ENCODE measurements at places on chromosomes 3 and 15.

GRCh38 chr15:80804970-80805495, 25.9 kb downstream of the CEMIP start:
- no peak for DNase-seq

GRCh38 chr3:9036404-9037131, 73.3 kb upstream of the RAD18 start:
- peak; percentile 92 for DNase-seq

DNA sequence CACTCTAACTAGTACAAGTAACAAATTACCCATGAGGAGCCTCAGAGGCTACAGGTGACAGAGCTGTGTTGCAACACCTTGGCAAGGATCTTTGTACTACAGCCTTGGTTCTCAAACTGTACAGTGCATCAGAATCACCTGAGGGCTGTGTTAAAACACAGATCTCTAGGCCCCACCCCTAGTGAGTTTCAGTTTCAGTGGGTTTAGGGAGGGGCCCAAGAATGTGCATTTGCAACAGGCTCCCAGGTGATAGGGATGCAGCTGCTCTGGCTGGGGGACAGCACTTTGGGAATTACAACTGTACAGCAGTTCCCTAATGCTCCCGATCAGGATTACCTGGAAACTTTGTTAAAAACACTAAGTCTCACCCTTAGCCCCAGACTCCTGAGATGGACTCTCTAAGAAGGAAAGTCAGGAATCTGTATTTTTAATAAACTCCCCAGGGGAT, 66.1 kb upstream of the NR2F2 start:
- no peak for DNase-seq

DNA sequence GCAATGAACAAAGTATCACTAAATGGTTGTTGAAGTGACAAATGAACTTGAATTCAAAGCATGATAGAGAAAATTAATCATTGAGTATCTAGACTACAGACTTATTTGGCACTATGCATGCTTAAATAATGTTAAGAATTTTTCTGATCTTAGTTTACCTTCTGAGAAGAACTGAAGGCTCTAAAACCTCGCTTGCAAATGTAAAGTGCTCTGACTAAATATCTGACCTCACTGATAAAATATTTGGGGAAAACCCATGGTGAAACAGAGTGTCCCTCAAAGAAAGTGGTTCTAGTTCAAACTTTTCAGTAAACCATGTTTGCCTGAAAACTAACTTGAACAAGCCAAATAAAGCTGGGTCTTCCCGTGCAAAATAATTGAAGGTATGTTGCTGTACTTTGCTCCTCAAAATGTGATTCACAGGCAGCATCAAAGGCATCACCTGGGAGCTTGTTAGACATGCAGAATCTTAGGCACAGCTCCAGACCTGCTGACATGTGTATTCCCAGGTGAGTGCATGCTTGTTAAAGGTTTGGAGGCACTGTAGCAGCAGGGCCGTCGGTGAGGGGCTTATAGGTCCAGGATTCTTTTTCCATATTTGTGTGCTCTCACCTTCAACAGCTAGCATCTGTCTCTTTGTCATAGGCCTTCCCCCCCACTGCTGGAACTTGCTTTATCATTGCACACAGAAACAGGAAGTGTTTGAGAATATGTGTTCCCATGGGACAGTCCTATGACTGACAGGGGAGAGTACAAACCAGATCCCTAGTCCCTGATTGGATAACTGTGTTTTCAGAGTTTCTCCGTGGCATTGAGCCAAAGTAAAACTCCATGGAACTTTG, 524.2 kb upstream of the LMCD1 start:
- DNase-seq: no peak

GRCh38 chr3:33057320-33058298, 39.3 kb downstream of the GLB1 start:
- no peak for DNase-seq

- DNase-seq: no peak
Measured at GRCh38 chr3:198048445-198048844, 88.4 kb downstream of the LMLN start.

GRCh38 chr3:129657261-129658046, 51.0 kb upstream of the PLXND1 start:
- DNase-seq: peak; percentile 9

- DNase-seq: peak; percentile 45
Measured at GRCh38 chr3:39126532-39127071, 19.1 kb downstream of the TTC21A start.

- no peak for DNase-seq
Measured at GRCh38 chr3:197912741-197913476, 37.1 kb upstream of the RPL35A start.

- no peak for DNase-seq
Measured at GRCh38 chr3:59407425-59407824, 357.6 kb upstream of the CFAP20DC start.

- no peak for DNase-seq
Measured at GRCh38 chr15:74424901-74425528, 8.7 kb downstream of the SEMA7A start.

- DNase-seq: no peak
Measured at GRCh38 chr15:62946940-62947339, 95.6 kb upstream of the TPM1 start.

DNA sequence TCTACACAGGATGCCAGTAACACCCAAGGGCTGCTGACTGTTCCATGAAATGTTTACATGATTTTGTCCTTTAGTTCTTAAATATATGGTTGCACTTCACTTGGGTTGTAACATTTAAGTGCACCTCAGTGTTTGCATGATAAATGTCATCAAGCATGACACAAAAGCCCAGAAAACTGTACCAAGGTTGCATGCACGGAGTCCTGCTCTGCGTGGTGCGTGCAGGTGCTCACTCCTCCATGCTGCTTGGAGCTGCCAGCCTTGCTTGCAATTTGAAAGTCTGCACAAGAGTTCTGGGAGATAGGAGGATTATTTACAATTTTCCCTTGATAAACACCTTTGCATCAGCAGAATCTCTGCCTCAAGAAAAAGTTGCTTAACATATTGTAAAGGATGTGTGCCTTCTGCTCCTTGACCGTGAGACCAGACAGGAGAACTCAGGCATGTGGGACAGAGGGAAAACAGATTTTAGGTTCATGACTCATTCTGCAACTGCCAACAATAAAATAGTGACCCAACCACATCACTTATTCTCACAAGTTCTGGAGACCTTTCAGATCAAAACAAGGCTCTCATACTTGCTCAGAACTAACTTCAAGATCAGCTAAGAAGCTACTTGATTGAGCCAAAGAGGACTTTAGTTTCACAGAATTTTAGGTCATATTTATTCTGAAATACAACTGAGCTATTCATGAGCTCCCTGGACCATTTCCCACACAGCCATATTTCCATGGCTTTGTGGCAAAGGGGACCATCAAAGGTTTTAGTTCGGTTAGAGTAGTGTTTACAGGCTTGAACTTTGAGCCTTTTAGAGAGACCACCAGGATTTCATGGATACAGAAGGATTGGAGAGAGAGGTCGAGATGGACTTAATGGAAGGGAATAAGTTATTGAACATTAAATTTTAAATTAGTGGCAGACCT, 128.4 kb upstream of the ZBED2 start:
- DNase-seq: peak; percentile 64

DNA sequence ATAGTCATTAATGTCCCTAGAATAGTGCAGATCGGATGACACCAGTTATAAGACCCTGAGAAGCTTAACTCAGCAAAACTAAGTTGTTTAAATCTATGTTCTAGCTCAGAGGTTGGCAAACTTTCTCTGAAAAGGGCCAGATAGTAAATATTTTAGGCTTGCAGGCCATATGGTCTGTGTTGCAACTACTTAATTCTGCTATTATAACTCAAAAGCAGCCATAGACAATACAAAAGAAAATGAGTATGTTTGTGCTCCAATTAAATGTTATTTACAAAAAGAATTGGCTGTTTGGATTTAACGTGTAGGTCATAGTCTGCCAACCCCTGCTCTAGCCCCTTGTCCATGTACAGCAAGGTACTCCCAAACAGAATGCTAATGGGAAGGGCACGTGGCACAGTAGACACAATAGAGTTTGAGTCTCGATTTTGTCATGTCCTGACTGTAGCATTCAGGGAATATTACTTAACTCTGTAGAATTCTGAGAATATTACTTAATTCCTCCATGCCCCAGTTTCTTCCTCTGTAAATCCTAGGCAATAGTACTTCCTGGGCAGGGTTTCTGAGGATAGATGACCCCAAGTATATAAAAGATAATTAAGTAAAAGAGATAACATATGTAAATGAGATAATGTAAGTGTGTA, 70.5 kb upstream of the ATP2C1 start:
- DNase-seq: no peak

GRCh38 chr3:74267588-74268184, 346.8 kb downstream of the CNTN3 start:
- DNase-seq: peak; percentile 42

DNA sequence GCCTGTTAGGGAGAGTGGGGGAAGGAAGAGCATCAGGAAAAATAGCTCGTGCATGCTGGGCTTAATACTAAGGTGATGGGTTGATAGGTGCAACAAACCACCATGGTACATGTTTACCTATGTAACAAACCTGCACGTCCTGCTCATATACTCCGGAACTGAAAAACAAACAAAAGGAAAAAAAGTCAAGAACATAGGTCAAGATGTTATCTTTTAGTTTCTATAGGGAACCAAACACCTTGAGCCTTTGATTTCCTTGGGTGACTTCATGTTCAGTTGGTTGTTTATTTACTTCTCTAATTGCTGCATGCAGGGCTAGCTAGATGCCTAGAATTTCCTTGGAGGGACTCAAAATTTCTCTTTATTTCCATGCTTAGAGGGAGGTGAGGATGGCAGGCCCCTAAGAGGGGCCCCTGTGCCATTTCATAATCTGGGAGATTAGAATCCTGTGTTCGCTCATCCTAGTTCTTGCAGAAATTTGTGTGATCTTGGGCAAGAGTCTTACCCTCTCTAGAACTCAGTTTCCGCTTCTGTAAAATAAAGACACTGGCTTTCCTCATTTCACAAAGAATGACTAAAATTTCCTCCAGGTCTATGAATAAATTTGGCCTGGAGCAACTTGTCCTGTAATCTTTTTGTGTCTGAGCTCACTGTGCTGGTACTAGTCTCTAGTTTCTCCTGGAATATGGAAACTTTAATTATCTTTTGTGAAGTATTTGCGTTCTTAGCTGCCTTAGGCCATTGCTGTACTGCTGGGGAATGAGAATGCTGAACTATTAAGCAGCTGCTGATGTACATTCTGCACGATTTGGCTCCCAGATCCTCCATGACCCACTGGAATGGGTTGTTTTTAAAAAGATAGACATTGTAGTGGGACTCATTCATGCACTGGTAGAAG, 457.5 kb downstream of the EDEM1 start:
- no peak for DNase-seq

DNA sequence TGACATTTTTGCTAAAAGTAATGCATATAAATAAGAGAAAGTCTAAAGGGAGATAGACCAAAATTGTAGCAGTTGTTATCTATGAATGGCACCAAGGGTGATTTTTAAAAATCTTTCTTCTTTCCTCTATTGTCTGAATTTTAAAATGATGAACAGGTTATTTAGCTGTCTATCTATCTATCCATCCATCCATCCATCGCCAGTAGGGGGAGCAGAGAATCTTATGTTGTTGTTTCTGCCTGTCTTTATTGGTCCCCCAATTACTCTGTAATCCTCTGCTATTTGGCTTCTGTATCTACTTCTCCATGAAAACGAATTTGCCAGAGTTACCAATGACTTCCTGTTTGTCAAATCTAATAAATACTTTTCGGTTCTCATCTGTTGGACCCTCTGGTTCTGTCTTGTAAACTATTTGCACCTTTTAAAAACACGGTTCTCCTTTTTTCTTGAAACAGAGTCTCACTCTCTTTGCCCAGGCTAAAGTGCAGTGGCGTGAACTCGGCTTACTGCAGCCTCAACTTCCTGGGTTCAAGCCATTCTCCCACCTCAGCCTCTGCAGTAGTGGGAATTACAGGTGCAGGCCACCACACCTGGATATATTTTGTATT, 86.0 kb downstream of the ECT2 start:
- peak; percentile 37 for DNase-seq

DNA sequence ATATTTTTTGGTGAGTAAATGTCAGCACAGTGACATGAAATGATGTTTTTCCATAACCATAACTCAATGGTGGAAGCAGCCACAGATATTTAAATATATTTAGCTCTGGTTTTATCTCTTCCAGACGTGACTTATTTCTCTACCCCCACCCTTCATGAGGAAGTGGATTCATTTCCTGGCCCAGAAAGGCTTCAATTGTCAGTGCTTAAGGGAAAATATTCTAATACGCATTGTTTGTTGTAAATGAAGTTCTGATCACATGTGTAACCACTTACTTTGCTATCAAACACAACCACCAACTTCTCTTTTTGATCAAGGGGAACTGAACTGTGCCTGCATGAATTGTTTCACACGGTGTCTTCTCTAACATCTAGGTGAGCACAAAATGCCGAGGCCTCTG, 14.0 kb downstream of the CLDN16 start:
- no peak for DNase-seq

- DNase-seq: peak; percentile 23
Measured at GRCh38 chr3:193780810-193781478, 187.9 kb downstream of the OPA1 start.

GRCh38 chr3:44963571-44964325, 12.2 kb downstream of the ZDHHC3 start:
- no peak for DNase-seq

DNA sequence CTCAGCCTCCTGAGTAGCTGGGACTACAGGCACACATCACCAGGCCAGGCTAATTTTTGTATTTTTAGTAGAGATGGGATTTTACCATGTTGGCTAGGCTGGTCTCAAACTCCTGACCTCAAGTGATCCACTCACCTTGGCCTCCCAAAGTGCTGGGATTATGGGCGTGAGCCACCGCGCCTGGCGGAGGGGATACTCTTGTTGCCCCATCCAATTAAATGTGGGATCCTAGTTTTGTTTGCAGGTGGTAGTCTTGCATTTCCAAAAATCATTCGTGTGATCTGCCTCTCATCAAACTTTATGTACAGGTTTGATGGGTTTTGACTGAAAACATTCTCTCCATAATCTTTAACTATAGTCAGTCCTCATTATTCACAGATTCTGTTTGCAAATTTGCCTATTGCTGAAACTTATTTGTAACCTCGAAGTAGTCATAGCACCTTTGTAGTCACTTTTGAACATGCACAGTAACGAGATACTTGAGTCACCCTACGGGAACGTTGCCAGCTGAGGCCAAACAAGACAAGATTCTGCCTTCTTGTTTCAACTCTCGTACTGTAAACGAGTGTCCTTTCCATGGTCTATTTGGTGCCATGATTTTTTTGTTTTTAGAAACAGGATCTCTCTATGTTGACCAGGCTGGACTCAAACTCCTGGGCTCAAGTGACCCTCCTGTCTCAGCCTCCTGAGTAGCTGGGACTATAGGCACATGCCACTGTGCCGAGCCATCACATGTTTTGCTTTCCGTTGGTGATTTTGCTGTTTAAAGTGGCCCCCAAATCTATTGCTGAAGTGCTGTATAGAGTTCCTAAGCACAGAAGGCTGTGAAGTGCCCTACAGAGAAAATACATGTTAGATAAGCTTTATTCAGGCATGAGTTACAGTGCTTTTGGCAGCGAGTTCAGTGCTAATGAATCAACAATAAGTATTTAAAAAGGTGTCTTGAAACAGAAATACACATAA, 8.1 kb upstream of the MAPK6 start:
- DNase-seq: peak; percentile 65

GRCh38 chr3:52831500-52832301, 1.2 kb upstream of the ITIH4 start:
- DNase-seq: peak; percentile 80
